ENCODE measurements at places on chromosomes 6 and 20.

DNA sequence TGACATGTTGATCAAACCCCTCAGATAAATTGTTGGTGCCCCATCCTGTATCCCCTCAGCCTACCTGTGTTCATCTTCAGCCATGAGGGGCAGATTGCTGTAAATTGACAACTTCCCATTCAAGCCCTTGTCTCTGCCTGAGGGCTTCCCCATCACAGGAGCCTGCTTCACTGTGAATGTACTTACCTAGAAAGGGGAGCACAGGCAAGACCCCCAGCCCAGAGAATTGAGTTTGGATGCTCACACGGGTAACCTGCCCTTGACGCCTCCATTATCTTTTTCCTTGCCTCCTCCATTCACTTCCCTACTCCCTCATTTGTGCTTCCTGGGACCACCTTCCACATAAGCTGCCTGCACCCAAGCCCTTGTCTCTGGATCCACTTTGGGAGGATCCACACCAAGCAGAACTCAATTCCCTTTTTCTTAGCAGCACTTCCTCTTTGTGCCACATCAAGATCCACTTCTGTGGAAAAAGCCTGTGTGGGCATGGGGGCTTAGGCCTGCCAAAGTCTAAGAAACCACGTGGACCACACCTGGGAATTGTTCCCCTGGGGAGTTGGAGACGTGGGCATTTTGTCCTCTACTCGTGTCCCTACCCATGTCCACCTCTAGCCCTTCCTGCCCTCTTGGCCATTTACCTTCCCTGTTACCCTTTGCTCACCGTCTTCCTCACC is 103.4 kb upstream of the FOXA2 start:
- no peak for DNase-seq

GRCh38 chr20:3734111-3734843 is 1.8 kb downstream of the HSPA12B start:
- no peak for DNase-seq

DNA sequence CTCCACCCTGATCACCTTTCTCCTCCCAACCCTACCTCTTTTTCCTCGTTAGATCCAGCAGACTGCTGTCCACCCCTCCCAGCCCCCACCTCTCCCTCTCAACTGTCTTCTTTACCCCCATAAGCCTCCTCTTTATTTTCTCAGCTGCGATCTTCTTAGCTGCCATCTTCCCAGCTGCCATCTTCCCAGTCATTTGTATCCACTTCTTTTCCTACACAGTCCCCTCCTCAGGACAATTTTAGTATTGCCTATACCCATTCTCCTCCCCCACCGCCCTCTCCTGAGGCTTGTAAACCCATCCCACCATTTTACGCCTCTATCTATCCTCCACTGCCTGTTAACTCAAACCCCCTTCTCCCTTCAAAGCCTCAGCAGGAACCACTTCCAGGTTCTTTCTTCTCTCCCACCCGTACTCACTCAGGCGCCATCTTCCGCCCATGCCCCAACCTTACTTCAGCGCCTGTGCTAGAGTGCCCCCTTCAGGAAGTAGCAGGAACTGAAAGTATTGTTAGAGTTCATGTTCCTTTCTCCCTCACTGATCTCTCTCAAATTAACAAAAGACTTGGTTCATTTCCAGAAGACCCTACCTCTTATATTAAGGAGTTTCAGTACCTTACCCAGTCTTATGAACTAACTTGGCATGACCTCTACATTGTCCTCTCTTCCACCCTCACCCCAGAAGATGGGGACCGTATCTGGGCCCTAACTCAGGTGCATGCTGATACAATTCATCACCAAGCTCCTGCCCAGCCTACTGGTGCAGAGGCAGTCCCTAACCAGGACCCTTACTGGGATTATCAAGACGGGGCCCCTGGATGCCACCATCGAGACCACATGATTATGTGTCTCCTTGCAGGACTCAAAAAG is 236.0 kb downstream of the ADGRG6 start:
- no peak for DNase-seq

DNA sequence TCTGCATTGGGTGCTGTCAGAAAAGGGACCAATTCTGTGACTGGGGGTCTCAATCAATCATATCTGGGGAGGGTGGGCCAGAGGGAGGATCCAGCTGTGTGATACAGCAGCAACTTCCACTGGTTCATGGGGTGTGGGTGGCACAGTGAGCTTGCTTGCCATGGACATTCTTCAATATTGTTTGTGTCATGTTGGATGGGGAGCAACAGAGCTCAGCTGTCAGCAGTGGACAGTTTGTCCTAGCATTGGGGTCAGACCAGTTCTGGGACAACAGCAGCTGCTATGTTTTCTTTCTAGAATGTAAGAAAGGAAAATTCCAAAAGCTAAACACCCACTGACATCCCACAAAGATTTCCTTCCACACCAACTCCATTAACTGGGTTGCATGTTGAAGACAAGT is 221.9 kb upstream of the CDH4 start:
- DNase-seq, result no peak

GRCh38 chr6:90209527-90209926 is 87.1 kb downstream of the BACH2 start:
- DNase-seq, result no peak

- DNase-seq, result no peak
Observed at GRCh38 chr20:54056762-54057639, 13.4 kb downstream of the BCAS1 start.

- DNase-seq, result no peak
Observed at GRCh38 chr6:141728330-141728729, 404.4 kb upstream of the GJE1 start.

DNA sequence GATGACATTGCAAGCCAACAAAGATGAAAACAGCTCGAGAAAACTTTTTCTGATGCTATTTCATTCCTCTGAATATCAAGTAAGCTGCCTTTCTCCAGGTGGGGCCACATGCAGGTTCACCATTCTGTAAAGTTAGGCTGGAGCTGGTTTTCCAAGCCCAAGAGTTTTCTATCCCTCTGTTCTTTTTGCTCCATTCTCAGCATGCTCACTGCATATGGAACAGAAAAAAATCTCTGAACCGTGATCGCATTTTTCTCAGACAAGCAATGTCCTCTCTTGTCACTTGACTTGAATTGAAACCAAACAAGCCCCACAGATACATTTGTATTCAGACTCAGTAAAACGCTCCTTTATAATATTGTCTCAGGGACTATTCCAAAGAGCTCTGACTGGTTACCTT is 451.6 kb downstream of the FRK start:
- no peak for DNase-seq

GRCh38 chr6:111805511-111806164 is 67.6 kb downstream of the FYN start:
- DNase-seq, result no peak

DNA sequence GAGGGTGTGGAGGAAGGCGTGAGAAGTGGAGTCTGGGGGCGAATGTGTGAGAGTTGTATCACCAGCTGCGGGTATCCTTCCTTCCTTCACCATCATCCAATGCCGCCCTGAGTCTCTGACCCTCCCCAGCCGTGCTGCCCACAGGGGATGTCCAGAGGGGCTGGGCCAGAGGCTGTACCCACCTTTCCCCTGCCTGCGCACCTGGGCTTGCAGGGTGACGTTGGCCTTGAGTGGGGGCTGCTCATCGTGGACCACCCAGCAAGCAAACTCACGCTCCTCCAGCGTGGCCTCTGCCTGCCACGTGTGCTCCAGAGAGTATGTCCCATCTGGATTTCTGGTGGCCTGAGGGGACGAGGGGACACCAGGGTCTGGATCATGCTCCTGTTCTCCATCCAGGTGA is 116.9 kb upstream of the SIRPA start:
- no peak for DNase-seq

DNA sequence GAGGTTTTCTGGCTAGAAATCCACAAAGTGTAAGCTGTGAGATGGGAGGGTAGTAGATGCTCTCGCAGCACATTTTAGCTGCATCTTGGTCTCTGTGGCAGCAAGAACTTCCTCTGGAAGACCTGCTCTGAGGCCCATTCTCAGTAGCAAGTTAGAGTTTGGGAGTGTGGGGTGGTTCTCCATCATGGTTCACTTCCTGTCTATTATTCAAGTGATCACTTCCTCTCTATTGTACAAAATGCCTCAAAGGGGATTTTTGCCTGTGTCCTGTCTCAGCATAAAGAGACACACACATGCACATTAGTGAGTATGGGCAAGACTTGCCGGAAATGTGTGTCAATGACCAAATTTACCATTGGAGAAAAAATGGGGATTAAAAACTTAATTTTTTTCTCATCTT is 42.5 kb downstream of the LYRM2 start:
- no peak for DNase-seq

DNA sequence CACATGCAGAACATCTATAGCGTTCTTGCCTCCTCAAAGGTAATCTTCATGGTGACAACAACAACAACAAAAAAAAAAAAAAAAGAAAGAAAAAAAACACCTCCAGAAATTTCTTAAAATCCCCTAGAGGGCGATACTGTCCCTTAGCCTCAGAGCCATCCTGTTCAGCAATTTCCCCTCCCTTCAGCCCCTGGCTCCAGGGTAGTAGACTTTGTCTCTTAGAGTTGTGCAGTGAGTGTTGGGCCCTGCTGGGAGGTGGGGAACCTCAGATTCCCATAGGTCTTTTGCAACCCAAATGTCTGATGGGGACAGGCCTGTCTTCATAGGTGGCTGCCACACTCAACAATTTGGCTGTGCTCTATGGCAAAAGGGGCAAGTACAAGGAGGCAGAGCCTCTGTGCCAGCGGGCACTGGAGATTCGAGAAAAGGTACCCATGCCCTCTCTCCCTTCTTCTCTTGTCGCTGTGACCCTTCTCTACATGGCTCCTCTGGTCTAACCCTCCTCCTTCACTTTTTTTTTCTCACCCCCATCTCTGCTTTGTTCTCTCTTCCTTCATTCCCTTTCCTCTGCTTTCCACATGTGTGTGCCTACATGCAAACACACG is 6.0 kb upstream of the PTK7 start:
- no peak for DNase-seq

- DNase-seq, result no peak
Observed at GRCh38 chr20:22768266-22769178, 184.2 kb upstream of the FOXA2 start.

- DNase-seq, result no peak
Observed at GRCh38 chr6:160447350-160447749, 99.2 kb downstream of the SLC22A3 start.

GRCh38 chr6:107122748-107123147 is 7.4 kb upstream of the BEND3 start:
- no peak for DNase-seq

- no peak for DNase-seq
Observed at GRCh38 chr20:17320456-17320855, 93.6 kb downstream of the PCSK2 start.

DNA sequence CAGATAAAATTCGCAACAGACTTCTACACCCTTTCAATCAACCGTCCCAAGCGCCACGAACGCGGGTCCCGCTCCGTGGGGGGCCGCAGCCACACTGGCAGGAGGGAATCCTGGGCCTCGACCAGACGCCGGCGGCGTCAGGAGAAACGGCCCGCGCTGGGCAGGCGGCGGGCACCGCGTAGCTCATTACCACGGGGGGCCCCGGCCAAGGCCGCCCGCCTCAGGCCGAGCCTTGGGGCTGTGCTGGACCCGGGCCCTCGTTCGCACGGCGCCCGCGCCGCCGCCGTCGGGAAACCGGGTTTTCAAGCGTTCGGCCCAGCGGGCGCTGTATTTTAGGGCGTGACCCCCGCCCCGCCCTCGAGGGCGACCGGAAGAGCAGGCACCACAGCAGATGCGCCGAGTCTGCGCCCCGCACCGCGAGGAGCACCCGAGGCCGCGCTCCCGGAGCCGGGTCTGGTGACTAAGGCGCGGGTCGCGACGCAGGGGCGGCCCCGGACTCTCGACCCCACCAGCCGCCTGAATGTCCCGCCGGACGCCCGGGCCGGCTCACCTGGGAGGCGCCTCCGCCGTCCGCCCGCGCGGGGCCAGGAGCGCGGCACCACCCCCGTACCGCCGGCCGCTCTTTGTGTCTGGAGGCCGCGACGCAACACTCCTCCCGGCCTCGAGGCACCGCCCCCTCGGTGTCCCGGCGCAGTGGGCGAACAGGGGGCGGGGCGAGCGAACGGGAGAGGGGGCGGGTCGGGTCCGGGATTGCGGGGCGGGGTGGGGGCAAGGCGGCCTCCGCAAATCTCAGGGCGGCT is at the start of gene NINL:
Gene NINL (minus strand): TSS at position 627 of the 800 bp plus-strand sequence. CDS start 58,944 bp downstream, outside the sequence.
- DNase-seq, result peak; percentile 3

GRCh38 chr6:137405806-137406205 is 88.4 kb downstream of the OLIG3 start:
- no peak for DNase-seq

DNA sequence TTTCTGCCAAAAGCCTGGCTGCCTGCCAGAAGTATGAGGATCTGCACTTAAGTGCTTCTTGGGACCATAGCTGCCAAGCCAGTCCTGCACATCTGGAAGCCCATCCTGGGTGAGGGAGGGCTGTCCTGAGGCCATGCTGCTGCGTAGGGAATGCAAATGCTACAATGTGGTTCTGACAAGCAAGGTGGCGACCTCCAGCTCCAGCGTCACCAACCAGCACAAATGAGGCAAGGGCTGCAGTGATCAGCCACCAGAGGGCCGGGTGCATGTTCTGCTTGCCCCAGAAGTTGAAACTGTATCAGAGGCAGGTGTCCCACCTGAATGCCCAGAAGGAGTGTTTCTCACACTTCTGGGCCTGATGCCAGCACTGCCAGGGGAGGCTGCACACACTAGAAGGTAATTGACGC is 99.1 kb upstream of the KCNQ5 start:
- no peak for DNase-seq

DNA sequence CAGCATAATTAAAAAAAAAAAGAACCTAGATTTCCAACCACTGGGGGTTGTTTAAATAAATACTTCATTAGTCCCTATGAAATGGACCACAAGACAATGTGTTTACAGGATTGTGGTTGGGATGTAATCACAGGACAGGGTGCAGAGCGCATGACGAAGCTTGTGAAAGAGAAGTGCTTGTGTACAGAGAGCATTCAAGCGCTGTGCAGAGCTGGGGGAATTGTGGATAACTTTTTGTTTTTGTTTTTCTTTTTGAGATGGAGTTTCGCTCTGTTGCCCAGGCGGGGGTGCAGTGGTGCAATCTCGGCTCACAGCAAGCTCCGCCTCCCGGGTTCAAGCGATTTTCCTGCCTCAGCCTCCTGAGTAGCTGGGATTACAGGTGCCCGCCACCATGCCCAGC is 22.3 kb downstream of the LAMA5 start:
- DNase-seq, result no peak

- no peak for DNase-seq
Observed at GRCh38 chr6:145087034-145087433, 648.3 kb downstream of the EPM2A start.

- DNase-seq, result no peak
Observed at GRCh38 chr6:134480593-134480992, 162.7 kb upstream of the SGK1 start.

- DNase-seq, result no peak
Observed at GRCh38 chr6:151071295-151071694, 168.5 kb upstream of the AKAP12 start.

- DNase-seq, result no peak
Observed at GRCh38 chr20:39110819-39111136, 148.6 kb downstream of the DHX35 start.

DNA sequence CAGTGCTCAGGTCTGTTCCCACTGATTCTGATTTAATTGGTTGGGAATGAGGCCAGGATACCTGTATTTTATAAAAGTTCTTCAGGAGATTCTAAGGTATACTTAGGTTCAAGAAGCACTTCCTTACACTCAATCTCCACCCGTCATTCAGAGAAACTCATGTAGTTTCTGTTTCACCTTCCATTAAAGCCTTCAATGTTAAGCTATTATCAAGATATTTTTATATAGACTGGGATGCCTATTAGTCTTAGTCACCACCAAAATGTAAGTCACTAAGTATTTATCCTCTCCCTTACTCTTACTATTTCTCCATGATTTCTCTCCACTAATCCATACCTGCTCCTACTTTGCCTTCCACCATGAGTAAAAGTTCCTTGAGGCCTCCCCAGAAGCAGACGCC is 38.1 kb upstream of the GCLC start:
- no peak for DNase-seq
